Activated CD4-positive, alpha-beta T cell treated with anti-CD3 and anti-CD28 coated beads, Interleukin-10, Interleukin-2, amounts not matched to agents 100 ng/mL and 50 ng/mL, durations not matched to agents 16 hours and 8 hours (primary cell): ENCODE measurements at places on chromosomes 1 and 21.
A peak's percentile ranks its signal among the peaks of the same experiment; 100 is the strongest.

GRCh38 chr1:236206548-236206947, 64.2 kb downstream of the GPR137B start:
- DNase-seq = no peak

DNA sequence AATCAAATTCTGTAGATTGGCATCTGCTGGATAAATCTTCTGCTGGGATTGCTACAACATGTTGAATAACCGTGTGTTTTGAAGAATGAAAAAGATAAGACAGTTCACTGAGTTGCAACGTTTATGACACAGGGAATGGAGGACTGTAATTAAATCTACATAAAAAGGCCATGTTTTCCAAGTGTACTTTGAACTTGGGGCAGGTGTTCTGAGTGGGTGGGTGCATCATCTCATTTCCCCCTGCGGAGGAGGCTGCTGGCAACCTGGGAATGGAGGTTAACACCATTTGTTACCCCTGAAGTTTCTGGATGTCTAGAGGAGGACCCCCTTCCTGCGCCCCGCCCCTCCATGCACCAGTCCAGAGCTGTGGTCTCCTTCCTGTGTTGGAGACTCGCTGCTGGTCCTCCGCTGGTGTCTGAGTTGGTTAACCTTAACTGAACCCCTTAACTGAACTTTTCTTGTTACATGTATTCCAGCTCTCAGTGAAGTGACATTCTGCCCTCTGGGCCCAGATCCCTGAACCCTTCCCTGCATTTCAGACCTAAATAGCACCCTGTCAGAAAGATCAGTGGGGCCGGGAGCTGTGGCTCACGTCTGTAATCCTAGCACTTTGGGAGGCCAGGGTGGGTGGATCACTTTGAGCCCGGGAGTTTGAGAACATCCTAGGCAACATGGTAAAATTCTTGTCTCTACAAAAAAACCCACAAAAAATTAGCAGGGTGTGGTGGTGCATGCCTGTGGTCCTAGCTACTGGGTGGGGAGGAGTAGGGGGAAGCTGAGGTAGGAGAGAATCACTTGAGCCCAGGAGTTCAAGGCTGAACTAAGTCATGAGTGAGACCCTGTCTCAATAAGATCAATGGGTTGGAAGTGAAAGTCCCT, 31.8 kb downstream of the UCK2 start:
- DNase-seq = no peak

GRCh38 chr1:33392639-33393038, 38.3 kb downstream of the PHC2 start:
- DNase-seq = no peak

GRCh38 chr1:228190778-228191177, 17.1 kb upstream of the OBSCN start:
- DNase-seq = no peak

GRCh38 chr1:91406773-91407389, 2.2 kb upstream of the HFM1 start:
- no peak for DNase-seq

DNA sequence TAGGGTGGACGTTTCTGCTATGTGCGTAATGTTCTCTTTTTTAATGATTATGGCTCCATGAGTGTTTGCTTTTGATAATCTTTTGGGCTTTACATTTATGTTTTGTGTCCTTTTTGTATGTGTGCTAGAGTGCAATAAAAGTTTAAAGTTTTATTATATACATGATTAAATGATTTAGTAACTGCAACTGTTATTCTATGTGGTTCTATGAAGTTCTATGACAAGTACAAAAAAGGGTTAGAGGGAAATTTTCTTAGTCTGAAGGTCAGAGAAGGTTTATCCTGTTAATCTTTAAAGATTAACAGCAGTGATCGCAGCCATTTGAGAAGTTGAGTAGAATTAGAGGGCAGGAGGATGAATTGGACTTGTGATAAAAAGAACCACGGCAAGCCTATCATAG, 386.4 kb upstream of the CHRM3 start:
- no peak for DNase-seq

DNA sequence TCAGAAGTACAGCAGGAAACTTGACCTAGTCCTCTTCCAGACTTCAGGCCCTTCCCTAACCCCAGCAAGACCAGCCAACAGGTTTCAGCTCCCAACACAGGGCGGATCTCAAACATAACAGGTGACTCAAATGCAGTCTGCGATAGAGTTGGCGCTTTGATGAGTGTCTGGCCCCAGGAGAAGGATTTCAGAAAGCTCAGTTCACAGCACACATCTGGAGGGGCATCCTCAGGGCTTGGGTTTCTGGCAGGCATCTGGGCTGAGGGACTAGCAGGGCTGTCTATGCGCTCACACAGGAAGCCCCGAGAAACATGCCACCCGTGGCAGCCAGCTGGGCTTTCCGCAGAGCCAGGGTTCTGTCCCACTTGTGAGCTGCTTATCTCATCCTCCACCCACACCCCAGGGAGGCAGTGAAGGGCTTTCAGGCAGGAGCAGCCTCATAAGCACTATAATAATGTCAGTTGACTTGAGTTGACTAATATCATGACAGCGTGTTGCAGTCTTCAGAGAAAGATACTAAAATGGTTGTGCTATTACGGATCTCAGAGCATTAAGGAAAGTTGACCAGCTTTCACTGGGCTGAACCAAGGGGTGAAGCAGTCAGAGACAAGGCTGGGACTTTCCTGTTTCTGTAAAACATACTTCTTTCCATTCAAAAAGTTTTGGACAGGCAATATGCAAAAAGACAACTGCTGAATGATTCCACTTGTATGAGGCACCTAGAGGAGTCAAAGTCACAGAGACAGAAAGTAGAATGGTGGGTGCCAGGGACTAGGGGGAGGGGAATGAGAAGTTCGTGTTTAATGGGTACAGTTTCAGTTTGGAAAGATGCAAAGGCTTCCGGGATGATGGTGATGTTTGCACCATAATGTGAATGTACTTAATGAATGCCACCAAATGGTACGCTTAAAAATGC, 233.0 kb upstream of the IRF2BP2 start:
- peak; percentile 96 for DNase-seq

DNA sequence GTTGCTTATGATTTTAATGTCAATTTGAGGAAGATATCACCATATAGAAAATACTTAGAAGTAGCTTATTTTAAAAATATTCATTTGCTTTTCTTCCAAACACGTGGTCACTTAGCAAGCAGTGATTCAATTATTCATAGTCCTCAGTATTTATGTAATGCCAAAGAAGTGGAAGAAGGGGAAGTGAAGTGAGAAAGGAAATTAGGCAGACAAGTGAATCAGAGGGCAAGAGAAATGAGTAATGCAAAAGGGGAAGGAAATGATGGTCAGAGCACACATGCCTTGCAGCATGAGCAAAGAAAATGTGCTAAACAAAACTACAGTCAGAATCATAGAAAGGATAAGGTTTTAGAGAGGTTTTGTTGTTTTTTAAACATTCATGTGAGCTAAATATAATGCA, 31.8 kb downstream of the SDCCAG8 start:
- DNase-seq = peak; percentile 80

DNA sequence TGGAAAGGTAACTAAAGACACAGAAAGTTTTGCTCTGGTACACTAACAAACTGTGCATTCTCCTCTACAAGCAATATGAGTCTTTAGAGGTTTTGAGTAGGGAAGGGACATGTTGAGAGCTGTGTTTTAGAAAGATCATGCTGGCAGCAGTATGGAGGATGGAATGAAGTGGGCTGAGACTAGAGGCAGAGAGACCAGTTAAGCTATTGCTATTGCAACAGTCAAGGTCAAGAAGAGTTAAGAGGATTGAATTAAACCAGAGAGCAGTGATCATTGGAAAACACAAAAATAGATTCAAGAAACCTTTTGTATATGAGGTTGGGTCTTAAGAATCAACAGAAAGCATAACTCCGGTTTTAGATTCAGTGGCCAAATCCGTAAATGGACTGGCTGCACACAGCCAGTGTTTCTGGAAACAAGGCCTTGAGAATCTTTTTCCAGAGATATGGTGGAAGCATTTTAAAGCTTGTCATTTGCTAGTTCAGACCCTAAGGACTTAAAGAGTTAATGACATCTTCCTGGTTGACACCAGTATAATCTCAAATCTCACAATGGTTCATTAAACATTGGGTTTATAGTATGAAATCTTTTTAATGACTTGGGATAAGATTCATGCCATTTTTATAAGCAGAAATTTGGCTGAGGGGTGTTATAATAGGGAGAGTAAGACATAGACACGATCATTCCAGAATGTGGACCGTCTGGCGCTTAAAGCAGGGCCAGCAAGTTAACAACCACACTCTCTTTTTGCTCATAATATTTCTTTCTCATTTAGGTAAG, 177.9 kb downstream of the NR5A2 start:
- no peak for DNase-seq

GRCh38 chr1:159089184-159089791, 12.7 kb upstream of the AIM2 start:
- peak; percentile 49 for DNase-seq

DNA sequence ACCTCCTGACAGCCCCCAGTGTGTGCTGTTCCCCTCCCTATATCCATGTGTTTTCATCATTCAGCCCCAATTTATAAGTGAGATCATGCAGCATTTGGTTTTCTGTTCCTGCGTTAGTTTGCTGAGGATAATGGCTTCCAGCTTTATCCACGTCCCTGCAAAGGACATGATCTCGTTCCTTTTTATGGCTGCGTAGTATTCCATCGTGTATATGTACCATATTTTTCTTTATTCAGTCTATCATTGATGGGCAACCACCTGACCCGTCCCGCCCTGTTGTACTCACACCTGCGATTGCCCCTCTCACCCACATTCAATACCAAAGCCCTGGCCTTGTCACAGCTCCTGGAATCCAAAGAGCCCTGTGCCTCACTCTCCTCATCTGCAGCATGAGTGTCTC, 6.2 kb upstream of the ZNF670 start:
- no peak for DNase-seq

GRCh38 chr1:232316864-232317263, 313.1 kb downstream of the SIPA1L2 start:
- no peak for DNase-seq

GRCh38 chr21:16159213-16159970, 429.6 kb downstream of the USP25 start:
- no peak for DNase-seq

- DNase-seq = no peak
Observed at GRCh38 chr1:9451081-9451480, 88.2 kb upstream of the SLC25A33 start.
